Thoracic aorta endothelial cell (primary cell): ENCODE measurements at places on chromosomes 1 and 21. TPM values are rescaled to one million over a fixed set of nuclear protein-coding genes. Genes with fewer than 3 reads are reported as not detected.

The HSPB7 gene
- total RNA-seq = not detected in 2 replicates

The FCGR2B gene
- total RNA-seq = not detected in 2 replicates

The NUF2 gene
- 36.8 and 56.4 TPM in 2 replicates for total RNA-seq

The SMIM11 gene
- 14.9 and 20.6 TPM in 2 replicates for total RNA-seq

The C1orf210 gene
- total RNA-seq = not detected in 2 replicates

The ADGRL4 gene
- total RNA-seq = 335 and 338 TPM in 2 replicates
